ENCODE measurements at places on chromosomes 1 and 21.

- DNase-seq = peak; percentile 66
These were observed 45.9 kb downstream of the KIAA0040 start for GRCh38 chr1:175146529-175147213.

- DNase-seq = no peak
These were observed 443.4 kb upstream of the NCAM2 start for GRCh38 chr21:20554785-20555184.

DNA sequence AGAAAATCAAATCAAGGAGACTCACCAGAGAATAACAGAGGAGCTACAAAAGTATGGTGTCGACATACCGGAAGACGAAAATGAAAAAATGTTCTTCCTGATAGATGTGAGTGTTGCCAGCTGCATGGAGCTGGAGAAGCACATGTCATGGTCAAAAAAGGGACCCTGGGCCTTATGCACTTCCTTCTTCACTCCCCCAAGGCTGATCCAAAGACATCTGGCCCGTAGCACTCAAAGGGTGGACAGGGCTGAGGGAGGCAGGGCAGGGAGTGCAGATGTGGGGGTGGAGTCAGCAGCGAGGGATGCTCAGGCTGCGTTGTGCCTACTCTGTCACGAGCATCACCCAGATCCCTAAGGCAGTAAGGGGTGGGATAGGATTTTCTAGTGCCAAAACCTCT lies 19.4 kb downstream of the MX1 start:
- no peak for DNase-seq

DNA sequence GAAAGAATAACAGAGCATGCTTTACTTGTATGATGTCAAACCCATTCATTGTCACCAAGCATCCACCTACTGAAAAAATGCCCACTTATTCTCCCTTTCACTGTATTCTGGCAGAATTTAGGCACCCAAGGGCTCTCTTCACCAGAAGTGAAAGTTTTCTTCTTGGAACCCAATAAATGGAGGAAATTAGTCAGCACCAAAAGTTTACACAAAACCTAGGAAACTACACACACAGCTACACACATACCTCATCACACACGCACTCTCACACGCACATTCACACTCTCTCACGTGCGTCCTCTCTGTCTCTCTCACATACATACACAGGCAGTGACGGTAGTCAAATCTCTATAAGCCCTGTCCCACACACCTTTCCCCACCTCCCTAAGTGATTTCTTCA lies 37.6 kb downstream of the MCOLN2 start:
- DNase-seq = no peak

DNA sequence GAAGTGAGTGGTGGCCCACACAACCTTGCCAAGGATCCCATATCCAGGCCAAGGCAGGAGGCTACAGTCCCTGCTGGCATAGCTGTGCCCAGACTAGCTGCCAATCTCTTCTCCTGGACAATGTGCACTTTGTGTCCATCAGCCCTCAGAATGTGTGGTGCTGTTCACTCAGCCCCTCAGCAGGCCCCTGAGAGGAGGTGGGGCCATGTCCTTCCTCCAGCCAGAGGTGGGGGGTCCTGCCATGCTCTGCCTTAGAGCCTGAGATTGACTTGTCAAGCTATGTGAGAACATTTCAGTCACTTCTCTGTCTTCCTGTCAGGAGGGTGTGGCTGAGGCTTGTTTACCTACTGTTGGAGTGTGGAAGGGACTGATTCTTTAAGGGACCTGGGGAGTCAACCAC lies 1.4 kb downstream of the NCF2 start:
- DNase-seq = no peak

DNA sequence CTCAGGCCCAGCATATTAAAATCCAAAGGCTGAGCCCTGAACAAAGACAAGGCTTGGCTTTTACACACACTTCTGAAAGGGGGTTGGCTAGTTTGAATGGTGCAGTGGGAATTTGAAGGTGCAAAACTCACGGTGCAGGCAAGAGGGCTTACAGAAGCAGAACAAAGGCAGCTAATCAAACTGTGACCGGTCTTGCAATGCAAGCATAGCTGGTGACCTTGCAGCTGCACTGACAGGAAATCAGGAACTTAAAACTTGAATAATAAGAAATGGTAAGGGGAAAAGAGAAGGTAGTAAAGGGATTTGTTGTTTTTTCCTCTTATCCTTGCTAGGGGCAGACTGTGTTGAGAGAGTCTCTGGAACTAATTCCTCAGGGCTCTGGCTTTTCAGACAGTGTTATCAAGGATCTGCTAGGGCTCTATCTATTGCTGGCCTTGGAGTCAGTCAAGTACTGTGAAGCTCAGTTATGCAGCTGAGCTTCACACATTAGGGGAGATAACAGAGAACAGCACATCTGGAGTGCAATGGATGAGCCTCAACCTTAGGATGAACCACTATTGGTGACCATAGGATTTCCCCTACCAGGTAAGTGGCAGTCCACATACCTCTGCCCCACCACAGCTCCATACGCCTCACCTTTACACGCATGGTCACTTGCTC lies 97.6 kb downstream of the PPIAL4G start:
- DNase-seq = no peak

DNA sequence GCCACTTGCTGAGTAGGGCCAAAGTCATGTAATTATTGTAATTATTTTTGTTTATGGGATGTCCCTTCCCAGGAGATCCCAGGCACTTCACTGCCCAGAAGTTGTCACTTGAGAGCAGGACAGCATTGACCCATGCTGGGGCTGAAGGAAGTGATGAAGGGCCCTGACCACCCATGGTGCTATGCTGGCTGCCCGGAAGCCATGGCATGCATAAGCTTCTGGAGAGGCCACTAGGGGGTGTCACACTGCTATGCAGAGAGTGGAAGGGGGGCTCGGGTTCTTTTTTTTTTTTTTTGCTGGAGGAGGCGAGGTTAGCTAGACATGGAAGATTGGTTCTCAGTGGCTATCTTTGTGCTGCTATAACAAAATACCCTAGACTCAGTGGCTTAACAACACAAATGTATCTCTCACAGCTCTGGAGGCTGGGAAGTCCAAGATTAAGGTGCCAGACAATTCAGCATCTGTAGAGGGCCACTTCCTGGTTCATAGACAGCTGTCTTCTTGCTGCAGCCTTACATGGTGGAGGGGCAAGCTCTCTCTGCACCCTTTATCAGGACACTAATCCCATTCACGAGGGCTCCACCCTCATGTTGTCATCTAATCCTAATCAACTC lies 84.9 kb downstream of the CNIH3 start:
- DNase-seq = no peak

DNA sequence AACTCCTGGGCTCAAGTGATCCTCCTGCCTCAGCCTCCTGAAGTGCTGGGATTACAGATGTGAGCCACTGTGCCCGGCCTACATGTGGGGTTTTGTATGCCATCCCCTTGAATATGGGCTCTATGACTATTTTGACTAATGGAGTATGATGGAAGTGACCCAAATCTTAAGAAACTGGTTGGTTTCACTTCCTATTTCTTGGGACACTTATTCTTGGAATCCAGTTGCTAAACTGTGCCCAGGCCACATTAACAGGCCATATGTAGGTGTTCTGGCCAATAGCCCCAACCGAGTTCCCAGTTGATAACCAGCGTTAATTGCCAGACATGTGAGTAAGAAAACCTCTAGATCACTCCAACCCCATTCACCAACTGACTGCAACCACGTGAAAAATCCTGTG lies 36.3 kb upstream of the CLIC4 start:
- DNase-seq = no peak

DNA sequence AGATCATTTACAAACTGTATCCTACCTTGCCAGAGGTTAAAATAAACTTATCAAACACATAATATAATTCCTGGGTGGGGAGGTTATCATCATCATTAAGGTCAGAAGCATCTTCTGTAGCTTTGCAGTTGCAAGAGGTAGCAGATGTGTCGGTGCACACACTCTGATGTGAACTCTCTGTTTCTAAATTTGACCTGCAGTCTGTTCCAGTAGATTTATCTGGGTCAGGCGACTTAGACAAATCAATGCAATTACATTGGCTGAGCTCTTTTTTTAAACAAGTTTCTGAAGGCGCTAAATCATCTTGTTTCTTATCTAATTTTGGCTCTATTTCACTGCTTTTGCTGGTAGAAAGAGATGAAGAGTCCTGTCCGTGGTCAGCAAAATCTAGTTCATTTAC lies 70.4 kb downstream of the PRPF38A start:
- no peak for DNase-seq

- no peak for DNase-seq
These were observed 90.9 kb downstream of the LYPLAL1 start for GRCh38 chr1:219264561-219264960.

- DNase-seq = peak; percentile 49
These were observed 20.7 kb upstream of the MAPKAPK2 start for GRCh38 chr1:206663832-206664652.

DNA sequence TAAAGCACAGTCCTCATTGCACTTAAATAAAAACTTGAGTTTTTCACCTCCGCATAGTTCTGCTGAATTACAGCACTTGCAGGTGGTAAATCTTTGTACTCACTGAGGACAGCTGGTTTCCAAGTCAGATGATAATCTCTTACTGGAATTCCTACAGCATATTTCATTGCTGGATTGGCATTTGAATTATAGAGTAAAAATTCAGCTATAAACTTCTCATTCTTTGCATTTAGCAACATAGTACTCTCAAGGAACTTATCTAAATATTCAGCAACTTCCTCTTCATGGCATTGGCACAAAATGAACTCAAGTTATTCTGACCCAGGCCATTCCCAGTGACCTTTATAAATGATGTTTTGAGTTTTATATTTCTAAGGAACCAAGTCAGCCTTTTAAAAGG lies 23.4 kb downstream of the GORAB start:
- no peak for DNase-seq
